ENCODE measurements at places on chromosomes 4 and X. TPM values are rescaled to one million over a fixed set of nuclear protein-coding genes. Genes with fewer than 3 reads are reported as not detected.

ZNF185 gene
- 2.0 TPM for total RNA-seq

DAPP1 gene
- 43.3 TPM for total RNA-seq

MMGT1 gene
- 20.1 TPM for total RNA-seq

STEEP1 gene
- total RNA-seq: 22.0 TPM

SLC6A14 gene
- not detected for total RNA-seq

AFP gene
- total RNA-seq: not detected

C4orf54 gene
- not detected for total RNA-seq

TAF9B gene
- 32.3 TPM for total RNA-seq

DNA sequence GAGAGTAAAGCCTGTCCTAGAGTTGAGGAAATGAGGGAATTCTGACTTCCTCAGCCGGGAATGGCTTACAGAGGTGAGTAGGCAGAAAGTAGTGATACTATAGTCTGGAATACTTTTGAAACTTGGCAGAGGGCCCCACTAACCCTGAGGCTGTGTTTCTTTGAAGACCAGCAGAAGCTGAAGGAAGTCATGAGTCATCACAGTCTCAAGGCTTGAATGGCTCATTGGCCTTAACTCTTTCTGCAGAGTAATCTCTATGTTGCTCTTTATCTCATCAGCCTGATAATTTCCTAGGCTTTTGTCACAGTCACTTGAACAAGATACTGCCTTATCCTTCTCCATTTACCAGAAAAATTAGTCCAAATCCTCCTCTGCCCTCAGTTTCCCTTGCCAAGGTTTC, 80.8 kb downstream of the ANKRD50 start:
- DNase-seq: no peak

DNA sequence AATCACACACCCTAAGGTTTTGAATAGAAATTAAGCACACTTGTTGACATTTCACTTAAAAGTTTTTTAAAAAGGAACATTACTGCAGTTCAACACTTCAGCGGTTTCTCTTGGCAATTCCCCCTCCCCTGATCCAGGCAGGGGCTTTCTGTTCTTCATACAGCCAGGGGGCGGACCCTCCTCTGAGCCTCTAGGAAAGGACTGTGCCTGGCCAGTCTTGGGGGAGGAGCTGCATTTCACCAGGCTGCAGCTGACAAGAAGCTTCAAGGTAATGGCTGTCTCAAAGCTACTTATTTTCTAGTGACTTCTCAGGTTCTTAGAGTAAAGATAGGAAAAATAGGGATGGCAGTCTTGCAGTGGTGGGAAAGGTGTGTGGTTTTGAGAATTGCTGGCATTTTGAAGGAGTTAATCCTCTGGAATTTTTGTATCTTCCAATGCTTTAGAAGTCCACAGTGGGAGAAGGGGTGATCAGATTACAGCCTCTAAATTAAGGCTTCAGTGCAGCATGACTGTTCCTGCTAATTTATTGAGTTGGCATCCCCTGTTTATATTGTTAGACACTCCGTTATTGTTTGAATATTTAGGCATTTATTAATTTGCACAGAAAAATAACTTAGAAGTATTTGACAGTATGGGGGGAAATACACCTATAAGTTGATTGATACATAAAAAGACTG, 33.5 kb downstream of the PWWP3B start:
- no peak for DNase-seq

GRCh38 chr4:109592367-109592766, 32.3 kb downstream of the MCUB start:
- DNase-seq: no peak

DNA sequence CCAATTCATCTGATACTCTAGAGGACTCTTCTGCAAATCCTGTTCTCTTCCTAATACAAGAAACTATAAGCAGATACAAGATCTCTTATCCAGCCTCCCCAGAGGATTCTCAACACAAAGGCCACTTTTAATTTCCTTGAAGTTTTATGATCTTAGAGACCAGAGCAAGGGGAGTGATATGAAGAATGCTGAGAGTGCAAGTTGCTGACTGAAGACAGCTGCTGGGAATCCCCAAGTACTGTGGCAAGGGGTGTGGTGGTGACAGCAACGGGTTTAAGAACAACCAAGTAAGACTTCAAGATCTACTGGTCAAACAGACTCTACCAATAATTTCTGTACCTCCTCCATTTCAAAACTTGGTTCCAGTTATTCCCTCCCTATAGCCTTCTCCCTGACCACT, 7.0 kb downstream of the AMMECR1 start:
- DNase-seq: no peak

GRCh38 chr4:76634220-76634619, 199.2 kb downstream of the SHROOM3 start:
- DNase-seq: no peak

DNA sequence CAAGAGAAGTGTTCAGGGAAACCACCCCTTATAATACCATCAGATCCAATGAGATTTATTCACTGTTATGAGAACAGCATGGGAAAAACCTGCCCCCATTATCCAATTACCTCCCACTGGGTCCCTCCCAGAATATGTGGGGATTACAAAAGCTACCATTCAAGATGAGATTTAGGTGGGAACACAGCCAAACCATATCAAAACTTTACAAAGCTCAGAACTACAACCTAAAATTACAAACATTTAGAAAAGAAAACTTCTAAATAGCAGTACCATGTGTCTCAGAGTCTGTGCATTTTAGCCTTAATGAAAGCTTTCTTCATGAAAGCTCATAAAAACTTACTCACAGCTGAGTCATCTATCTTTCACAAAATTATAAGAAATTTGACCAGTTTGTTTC, 1442.8 kb upstream of the PCDH7 start:
- DNase-seq: no peak

DNA sequence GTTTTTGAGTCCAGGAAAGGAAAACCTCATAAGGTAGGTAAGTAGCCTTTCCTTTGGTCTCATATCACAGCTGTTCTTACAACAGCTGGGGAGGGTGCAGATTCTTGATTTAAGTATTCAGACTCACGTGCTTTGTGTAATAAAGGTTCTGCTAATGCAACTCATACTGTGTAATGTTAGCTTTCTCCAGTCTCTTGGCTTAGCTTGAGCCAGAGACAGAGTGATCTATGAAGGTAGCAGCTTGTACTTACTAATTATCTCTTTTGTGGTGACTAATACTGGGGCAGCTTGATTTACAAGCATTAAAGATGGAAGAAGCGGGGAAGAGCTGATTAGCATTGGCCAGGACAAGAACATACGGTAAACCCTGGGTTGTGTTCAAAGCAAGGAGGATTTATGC, 80.3 kb downstream of the LNX1 start:
- no peak for DNase-seq

- DNase-seq: no peak
These were observed 312.0 kb upstream of the FGF13 start for GRCh38 chrX:139023531-139023930.

DNA sequence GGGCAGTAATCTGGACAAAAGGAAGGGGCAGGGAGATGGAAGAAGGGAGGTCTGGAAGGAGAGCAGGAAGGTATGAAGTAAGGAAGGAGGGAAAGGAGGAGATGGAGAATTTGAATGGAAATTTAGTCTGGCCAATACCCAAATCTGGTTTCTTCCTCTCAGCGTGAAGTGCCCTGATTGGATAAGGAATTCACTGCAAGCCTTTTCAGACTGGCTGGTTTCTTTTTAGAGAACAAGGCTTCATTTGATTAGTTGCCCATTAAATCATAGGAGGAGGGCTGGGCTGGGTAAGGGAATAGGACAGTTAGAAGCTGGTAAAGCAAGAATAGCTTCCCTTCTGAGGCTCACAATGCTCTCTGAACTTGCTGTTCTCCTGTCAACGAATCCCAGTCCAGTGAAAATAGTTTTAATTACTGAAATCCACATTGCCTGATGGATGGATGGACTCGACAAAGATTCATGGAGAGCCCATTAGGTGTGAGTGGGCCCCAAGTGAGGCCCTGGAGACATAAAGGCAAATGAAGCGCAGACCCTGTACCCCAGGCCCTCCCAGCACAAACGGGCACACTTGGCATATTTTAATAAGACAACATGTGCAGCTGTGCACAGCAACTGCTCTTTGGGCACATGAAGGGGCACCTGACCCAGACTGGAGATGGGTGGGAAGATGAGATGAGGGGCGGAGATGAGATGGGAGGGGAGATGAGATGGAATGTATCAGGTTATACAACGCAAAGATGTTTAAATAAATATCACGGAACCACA, 347.1 kb upstream of the GATB start:
- no peak for DNase-seq

GRCh38 chr4:150302553-150302952, 224.3 kb downstream of the DCLK2 start:
- DNase-seq: peak; percentile 35

GRCh38 chrX:70124678-70125077, 8.6 kb upstream of the IGBP1 start:
- no peak for DNase-seq

GRCh38 chr4:148964456-148964855, 522.2 kb upstream of the NR3C2 start:
- DNase-seq: no peak

- DNase-seq: no peak
These were observed 10.2 kb upstream of the STBD1 start for GRCh38 chr4:76296286-76296820.

DNA sequence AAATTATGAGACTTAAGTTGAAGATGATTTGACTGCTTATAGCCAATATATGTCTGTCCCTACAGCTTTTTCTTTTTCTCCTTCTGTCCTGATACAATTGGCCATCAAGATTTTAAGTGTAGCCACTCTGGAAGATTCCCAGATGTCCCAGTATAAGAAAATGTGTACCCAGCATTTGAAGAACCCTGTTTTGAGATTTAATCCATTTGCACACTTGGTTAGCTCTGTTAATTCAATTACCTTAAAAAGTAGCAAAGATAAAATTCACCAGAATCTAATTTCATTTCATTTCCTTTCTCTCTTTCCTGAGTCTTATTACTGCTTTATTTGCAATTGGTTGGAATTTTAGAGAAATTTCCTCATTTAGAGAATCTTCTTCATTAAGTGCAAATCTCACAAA, 81.4 kb downstream of the DDIT4L start:
- DNase-seq: no peak

- DNase-seq: no peak
These were observed 53.6 kb downstream of the KLHL13 start for GRCh38 chrX:118062817-118063615.

DNA sequence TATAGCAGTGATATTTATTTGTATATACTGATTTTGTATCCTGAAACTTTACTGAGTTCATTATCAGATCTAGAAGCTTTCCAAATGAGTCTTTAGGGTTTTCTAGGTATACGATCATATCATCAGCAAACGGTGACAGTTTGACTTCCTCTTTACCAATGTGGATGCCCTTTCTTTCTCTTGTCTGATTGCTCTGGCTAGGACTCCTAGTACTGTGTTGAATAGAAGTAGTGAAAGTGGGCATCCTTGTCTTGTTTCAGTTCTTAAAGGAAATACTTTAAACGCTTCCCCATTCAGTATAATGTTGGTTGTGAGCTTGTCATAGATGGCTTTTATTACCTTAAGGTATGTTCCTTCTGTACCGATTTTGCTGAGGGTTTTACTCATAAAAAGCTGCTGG, 37.5 kb downstream of the CBR4 start:
- no peak for DNase-seq

- DNase-seq: no peak
These were observed 80.8 kb downstream of the CC2D2A start for GRCh38 chr4:15550491-15550890.

GRCh38 chr4:70844180-70844579, 4.5 kb upstream of the GRSF1 start:
- no peak for DNase-seq

DNA sequence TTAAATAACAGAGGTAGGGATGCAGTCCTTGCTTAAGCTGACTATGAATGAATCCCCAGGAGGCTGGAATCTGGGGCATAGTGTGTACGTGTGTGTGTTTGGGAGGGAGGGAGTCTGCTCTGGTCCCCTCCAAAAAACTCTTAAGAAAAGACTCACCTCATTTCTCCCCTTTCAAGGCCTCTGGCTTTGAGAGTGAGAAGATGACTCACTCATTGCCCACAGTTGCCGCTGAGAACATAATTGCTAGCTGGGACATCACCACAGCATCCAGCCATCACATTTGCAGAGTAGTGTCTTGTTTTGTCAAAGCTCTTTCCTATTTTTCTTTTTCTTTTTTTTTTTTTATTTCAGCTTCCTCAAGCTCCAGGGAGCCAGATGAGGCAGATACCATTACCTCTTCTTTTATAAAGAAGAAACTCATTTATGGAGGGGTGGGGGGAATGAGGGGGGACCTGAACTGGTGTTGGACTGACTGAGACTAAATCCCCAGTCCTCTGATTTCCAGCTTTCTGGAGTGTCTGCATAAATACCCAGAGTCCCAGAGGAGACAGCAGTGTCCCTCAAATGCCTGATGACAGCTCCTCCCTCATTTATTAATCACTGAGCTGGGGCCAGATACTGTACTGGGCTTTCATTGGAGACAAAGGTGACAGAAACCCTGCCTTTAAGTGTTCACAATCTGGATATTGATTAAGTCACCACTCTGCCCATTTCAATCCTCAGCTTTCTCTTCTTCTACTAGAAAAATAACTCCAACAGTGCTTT, 61.9 kb upstream of the LAS1L start:
- peak; percentile 57 for DNase-seq

- no peak for DNase-seq
These were observed 21.6 kb downstream of the TSPAN6 start for GRCh38 chrX:100615005-100615404.

- no peak for DNase-seq
These were observed 61.0 kb downstream of the RASGEF1B start for GRCh38 chr4:81410680-81411079.

DNA sequence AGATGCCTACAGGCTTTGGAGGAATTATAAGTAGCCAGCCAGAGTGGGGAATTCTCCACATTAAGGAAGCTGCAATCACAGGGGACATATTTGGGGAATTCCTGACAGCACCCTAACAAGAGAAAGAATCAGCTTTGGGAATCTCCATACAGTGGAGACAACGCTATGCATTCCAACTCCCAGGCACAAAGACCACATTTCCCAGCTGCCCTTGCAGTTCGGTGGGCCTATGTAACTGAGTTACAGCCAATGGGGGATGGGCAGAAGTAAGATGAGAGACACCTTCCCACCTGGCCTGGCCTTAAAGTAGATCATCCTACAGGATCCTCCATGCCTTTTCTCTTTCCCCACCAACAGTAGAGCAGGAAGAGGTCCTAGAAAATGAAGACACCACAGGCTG, 43.4 kb upstream of the CCKAR start:
- no peak for DNase-seq

All from activated naive CD4-positive, alpha-beta T cell treated with anti-CD3 and anti-CD28 coated beads, Interleukin-2, amount 50 U/mL, for 72 hours (primary cell).